ENCODE measurements at places on chromosomes 6 and 20. TPM values are rescaled to one million over a fixed set of nuclear protein-coding genes. Genes with fewer than 3 reads are reported as not detected.

PDYN gene
- total RNA-seq: not detected

TNF gene
- total RNA-seq: 26.4 TPM

TCP11 gene
- total RNA-seq: not detected

CRISP2 gene
- not detected for total RNA-seq

SLC17A2 gene
- not detected for total RNA-seq

SIRPA gene
- not detected for total RNA-seq

NRM gene
- total RNA-seq: 6.1 TPM

OGFRL1 gene
- 7.3 TPM for total RNA-seq

GRCh38 chr6:52994839-52995088, 320 bp downstream of the GSTA4 start:
- peak overlapping the region; percentile 83 for H3K4me3 ChIP-seq
- peaks cover 14% of the 10 kb centered on the region for H3K4me1 ChIP-seq
- peak; percentile 22 for DNase-seq
- H3K27me3 ChIP-seq: no peaks in the 10 kb centered on the region
- no peaks in the 10 kb centered on the region for H3K36me3 ChIP-seq

- peak; percentile 38 for DNase-seq
- no peaks in the 10 kb centered on the region for H3K27me3 ChIP-seq
- peaks cover 14% of the 10 kb centered on the region for H3K36me3 ChIP-seq
- no peaks in the 10 kb centered on the region for H3K4me1 ChIP-seq
Observed at GRCh38 chr20:35463455-35464300, 8.3 kb downstream of the CEP250 start.

DNA sequence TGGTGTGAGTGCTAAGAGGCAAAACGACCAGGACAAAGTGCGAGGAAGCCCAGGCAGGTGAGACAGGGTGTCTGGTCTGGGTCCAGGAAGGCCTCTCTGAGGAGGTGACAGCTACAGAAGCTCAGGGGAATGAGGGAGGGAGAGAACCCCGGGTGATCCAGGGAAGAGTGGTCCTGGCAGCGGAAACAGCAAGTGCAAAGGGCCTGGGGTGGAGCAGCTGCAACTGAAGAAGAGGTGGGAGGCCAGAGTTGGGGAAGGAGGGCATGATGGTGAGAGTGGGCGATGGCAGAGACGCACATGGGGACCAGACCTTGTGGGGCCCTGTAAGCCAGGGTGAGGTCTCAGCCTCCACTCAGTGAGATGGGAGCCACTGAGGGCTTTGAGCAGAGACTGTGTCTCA, 45.8 kb downstream of the DLGAP4 start:
- H3K27me3 ChIP-seq: peaks cover 2% of the 10 kb centered on the region
- H3K36me3 ChIP-seq: no peaks in the 10 kb centered on the region
- H3K4me3 ChIP-seq: no peak overlapping the region
- DNase-seq: no peak

- DNase-seq: no peak
- H3K4me1 ChIP-seq: peaks cover 27% of the 10 kb centered on the region
- H3K36me3 ChIP-seq: no peaks in the 10 kb centered on the region
- no peak overlapping the region for H3K27ac ChIP-seq
- no peak overlapping the region for H3K4me3 ChIP-seq
Observed at GRCh38 chr20:3930265-3931206, 41.3 kb downstream of the PANK2 start.

GRCh38 chr6:25946631-25947030, 16.0 kb upstream of the TRIM38 start:
- H3K36me3 ChIP-seq: no peaks in the 10 kb centered on the region
- H3K27me3 ChIP-seq: peaks cover 3% of the 10 kb centered on the region
- no peak overlapping the region for H3K4me3 ChIP-seq

GRCh38 chr20:62993856-62994494, 12.8 kb downstream of the BHLHE23 start:
- H3K4me1 ChIP-seq: peaks cover 3% of the 10 kb centered on the region
- no peak for DNase-seq
- H3K4me3 ChIP-seq: no peak overlapping the region
- H3K36me3 ChIP-seq: no peaks in the 10 kb centered on the region
- no peak overlapping the region for H3K27ac ChIP-seq

GRCh38 chr6:128676456-128676855, 156.1 kb upstream of the PTPRK start:
- no peaks in the 10 kb centered on the region for H3K36me3 ChIP-seq
- H3K4me1 ChIP-seq: no peaks in the 10 kb centered on the region
- H3K27me3 ChIP-seq: no peaks in the 10 kb centered on the region
- no peak overlapping the region for H3K27ac ChIP-seq
- no peak overlapping the region for H3K4me3 ChIP-seq

DNA sequence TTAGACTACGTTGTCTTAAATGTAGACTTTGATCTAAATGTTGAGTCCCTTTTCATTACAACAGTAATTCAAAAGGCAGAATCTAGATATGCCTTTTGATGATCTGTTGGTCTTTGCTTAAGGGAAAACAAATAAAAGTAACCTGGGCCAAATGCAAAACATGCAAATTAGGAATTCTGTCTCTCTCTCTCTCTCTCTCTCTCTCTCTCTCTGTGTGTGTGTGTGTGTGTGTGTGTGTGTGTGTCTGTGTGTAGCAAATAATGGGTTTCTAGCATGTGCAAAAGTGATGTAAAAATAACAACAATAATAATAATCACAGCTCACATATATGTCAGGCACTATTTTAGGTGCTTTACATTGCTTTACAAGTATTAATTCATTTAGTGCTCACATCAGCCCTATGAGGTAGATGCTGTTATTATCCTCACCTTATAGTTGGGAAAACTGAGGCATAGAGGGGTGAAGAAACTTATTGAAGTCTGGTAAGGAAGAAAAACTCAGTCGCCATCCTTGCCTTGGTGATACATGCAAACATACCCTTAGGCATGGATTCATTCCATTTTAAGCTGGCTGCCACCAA, 160.3 kb upstream of the ZNF217 start:
- H3K27ac ChIP-seq: peak overlapping the region; percentile 87
- DNase-seq: no peak
- H3K27me3 ChIP-seq: no peaks in the 10 kb centered on the region
- no peaks in the 10 kb centered on the region for H3K36me3 ChIP-seq
- H3K4me3 ChIP-seq: no peak overlapping the region
- peaks cover 58% of the 10 kb centered on the region for H3K4me1 ChIP-seq

- no peaks in the 10 kb centered on the region for H3K36me3 ChIP-seq
- peaks cover 10% of the 10 kb centered on the region for H3K4me1 ChIP-seq
- no peaks in the 10 kb centered on the region for H3K27me3 ChIP-seq
Observed at GRCh38 chr20:53943522-53944291, 126.7 kb downstream of the BCAS1 start.

DNA sequence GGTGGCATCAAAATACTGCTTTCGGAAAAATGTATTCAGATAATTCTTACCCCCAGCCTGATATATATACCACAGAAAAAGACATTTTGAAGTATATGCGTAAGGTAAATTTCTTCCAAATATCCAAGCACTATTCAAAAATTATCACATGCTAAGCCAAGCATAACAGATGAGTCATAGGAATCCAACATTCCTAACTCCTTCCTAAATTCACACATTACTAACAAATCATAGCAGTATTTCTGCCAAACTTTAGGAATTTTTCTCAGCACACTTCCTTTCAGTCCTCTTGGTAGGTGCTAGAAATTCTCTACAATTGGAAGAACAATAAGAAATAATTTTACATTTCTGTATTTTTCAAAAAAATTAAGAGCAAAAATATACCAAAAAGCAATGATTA, 417.5 kb downstream of the EYS start:
- no peaks in the 10 kb centered on the region for H3K36me3 ChIP-seq
- DNase-seq: no peak
- no peak overlapping the region for H3K4me3 ChIP-seq
- H3K27me3 ChIP-seq: no peaks in the 10 kb centered on the region
- no peak overlapping the region for H3K27ac ChIP-seq

- no peak overlapping the region for H3K4me3 ChIP-seq
- H3K27me3 ChIP-seq: peaks cover 2% of the 10 kb centered on the region
- no peaks in the 10 kb centered on the region for H3K4me1 ChIP-seq
- no peak for DNase-seq
- H3K36me3 ChIP-seq: no peaks in the 10 kb centered on the region
Observed at GRCh38 chr20:51705400-51705799, 62.8 kb downstream of the ATP9A start.

DNA sequence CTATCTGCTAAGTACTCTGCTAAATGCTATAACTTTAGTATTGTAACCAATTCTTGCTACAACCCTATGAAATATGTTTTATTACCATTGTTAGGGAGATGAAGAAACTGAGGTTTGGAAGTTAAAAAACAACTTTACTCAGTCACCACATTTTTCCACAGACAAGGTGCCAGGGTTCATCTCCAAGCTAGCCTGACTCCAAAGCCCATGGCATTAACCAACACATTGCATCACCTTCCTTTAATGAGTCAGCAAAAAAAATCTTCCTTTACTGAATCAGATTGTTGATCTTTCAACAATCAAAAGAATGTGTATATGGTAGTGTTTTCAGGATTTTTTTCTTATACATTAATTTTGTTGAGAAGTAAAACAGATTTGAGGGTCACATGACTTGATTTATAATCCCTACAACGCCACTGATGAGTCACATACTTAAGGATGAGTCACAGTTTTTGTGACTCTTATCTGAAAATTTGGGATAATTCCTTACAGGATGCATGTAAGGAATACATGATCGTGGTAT, 41.5 kb downstream of the MAN1A1 start:
- DNase-seq: no peak
- peaks cover 8% of the 10 kb centered on the region for H3K4me1 ChIP-seq
- H3K4me3 ChIP-seq: no peak overlapping the region
- no peaks in the 10 kb centered on the region for H3K27me3 ChIP-seq
- no peaks in the 10 kb centered on the region for H3K36me3 ChIP-seq

DNA sequence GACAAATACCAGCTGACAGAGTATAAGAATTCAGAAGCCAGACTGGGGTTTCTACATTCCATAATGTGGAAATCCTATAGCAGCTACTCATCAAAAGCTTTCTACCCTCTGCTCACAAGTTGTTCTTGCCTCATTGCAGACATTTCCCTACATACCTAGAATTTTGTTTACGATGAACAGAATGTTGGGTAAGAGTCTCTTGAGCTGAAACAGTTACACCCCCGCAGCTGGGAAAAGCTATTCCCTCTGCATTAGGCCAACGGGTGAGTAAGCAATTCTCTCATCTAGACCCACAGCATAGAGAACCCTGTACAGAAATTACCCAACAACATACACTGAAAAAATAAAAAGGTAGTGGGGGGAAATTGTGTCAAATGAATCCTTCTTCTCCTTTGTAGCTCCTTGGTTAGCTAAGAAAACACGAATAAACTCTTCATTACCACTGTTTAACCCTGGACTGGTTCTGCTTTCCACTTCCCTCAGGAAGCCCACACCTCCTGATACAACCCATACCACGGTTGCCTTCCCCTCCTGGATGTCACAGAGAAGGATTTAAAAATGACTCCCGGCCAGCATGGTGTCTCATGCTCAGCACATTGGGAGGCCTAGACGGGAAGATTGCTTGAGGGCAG, 215.0 kb upstream of the SHLD1 start:
- H3K4me1 ChIP-seq: no peaks in the 10 kb centered on the region
- no peak overlapping the region for H3K4me3 ChIP-seq
- peaks cover 4% of the 10 kb centered on the region for H3K36me3 ChIP-seq
- DNase-seq: no peak

GRCh38 chr6:35647400-35647799, 41.3 kb downstream of the FKBP5 start:
- no peaks in the 10 kb centered on the region for H3K27me3 ChIP-seq
- H3K27ac ChIP-seq: no peak overlapping the region
- no peak overlapping the region for H3K4me3 ChIP-seq
- peaks cover 29% of the 10 kb centered on the region for H3K36me3 ChIP-seq
- peaks cover 10% of the 10 kb centered on the region for H3K4me1 ChIP-seq
- no peak for DNase-seq

- DNase-seq: no peak
- no peaks in the 10 kb centered on the region for H3K27me3 ChIP-seq
- H3K4me3 ChIP-seq: no peak overlapping the region
Observed at GRCh38 chr20:58776109-58776508, 74.6 kb downstream of the GNAS-AS1 start.

- no peaks in the 10 kb centered on the region for H3K27me3 ChIP-seq
- DNase-seq: no peak
- no peak overlapping the region for H3K4me3 ChIP-seq
- no peaks in the 10 kb centered on the region for H3K36me3 ChIP-seq
- H3K27ac ChIP-seq: no peak overlapping the region
Observed at GRCh38 chr20:23293689-23294088, 56.9 kb upstream of the NXT1 start.

- no peaks in the 10 kb centered on the region for H3K4me1 ChIP-seq
- H3K27me3 ChIP-seq: no peaks in the 10 kb centered on the region
- H3K4me3 ChIP-seq: no peak overlapping the region
- no peak for DNase-seq
- no peaks in the 10 kb centered on the region for H3K36me3 ChIP-seq
Observed at GRCh38 chr6:40953486-40953885, 85.5 kb downstream of the UNC5CL start.

GRCh38 chr20:32908334-32909292, 49.9 kb downstream of the EFCAB8 start:
- no peaks in the 10 kb centered on the region for H3K27me3 ChIP-seq
- DNase-seq: no peak
- no peak overlapping the region for H3K4me3 ChIP-seq
- no peak overlapping the region for H3K27ac ChIP-seq

DNA sequence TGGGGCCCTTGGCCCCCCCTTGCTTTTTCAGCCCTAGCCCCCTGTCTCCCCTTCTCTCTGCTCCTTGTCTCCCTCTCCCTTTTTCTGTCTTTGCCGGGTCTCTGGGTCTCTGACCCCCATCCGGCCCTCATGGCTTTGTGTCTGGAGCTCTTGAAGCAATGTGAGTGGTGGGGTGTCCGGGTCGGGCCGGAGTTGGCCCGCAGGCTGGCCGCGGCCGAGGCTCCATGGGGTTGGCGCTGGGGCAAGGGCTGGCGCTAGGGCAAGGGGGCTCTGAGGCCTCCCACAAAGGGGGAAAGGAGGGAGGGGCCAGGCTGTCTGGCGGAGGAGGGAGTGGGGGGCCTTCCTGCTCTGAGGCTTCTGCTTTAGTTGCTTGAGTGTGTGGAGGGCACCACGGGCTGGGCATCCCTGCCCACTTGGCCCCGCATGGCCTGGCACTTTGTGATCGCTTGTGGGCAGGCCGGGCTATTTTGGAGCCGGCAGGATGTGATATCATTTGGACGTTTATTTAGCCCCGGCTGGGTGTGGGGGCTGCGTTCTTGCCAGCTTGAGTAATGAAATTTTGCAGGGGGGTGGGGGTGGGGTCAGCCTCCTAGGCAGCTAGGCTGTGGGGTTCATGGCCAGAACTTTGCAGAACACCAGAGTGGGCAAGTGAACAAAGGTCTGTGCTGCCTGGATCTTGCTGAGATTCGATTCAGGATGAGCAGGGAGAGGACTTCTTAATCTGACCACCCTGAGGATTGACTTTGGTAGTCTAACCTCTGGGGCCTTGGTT, 78.7 kb upstream of the MYL9 start:
- no peaks in the 10 kb centered on the region for H3K27me3 ChIP-seq
- H3K27ac ChIP-seq: peak overlapping the region; percentile 59
- H3K4me3 ChIP-seq: peak overlapping the region; percentile 62
- peak; percentile 12 for DNase-seq
- peaks cover 66% of the 10 kb centered on the region for H3K4me1 ChIP-seq
